ENCODE measurements at places on chromosomes 3 and 15. TPM values are rescaled to one million over a fixed set of nuclear protein-coding genes. Genes with fewer than 3 reads are reported as not detected.

Gene ZBED2
- total RNA-seq, result 306 TPM

Gene SAMD7
- not detected for total RNA-seq

Gene C3orf49
- total RNA-seq, result not detected

GRCh38 chr3:174439331-174440252 lies 419.5 kb upstream of the NAALADL2 start:
- no peak for DNase-seq

DNA sequence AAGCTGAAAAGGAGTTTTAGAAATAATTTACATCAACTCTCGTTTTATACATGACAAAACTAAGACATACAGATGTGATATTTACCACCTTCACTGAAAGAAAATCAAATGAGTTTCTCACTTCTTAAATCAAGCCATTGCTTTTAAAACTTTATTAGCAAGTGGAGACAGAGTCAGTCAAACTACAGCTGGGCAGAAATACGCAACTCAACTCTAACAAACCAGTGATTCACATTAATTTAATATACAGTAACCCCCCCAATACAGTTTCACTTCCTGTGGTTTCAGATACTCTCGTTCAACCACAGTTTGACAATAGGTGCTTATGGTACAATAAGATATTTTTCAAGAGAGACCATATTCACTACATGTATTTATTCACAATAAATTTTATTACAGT lies 477.1 kb downstream of the MAGI1 start:
- DNase-seq, result no peak

- no peak for DNase-seq
These were observed 61.4 kb downstream of the FRMD4B start for GRCh38 chr3:69324362-69325025.

- no peak for DNase-seq
These were observed 51.4 kb downstream of the DNAJB8 start for GRCh38 chr3:128415200-128415772.

Measured in activated naive CD4-positive, alpha-beta T cell treated with anti-CD3 and anti-CD28 coated beads, Interleukin-2, amount 50 U/mL, for 72 hours (primary cell).